ENCODE measurements at places on chromosomes 5 and 9.

DNA sequence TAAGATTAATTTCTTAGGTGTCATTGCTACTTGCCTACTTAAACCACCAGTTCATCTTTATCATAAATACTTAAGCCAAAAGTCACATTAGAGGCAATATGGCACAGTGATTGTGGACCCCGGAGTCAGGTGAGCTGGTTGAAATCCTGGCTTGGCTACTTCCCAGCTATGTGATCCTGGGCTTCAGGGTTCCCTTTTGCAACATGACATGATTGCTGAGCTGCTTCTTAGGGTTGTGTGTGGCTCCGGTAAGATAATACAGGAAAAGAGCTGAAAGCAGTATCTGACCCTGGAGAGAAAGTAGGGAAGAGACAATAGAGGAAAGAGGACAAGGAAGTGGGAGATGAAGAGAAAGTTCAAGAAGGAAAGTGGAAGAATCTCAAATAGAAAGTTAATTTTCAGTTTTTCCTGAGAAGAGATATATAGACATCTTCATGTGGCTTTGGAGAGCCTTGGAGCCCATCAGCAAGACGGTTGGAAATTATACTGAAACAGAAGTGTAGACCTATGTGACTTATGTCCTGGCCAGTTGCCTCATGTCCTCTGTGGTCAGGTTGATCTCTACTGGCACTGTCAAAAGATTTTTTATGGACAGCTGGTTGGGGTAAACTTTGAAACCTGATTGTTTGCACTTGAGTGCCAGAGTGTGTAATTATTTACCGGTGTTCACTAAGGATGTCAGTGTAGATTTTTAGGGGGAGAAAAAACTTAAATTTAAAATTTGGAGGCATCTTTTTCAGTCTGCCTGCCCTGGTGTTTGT is 93.2 kb downstream of the GHR start:
- DNase-seq, result no peak

- peak; percentile 70 for DNase-seq
These were observed 101.0 kb downstream of the TMEM232 start for GRCh38 chr5:110625376-110625999.

DNA sequence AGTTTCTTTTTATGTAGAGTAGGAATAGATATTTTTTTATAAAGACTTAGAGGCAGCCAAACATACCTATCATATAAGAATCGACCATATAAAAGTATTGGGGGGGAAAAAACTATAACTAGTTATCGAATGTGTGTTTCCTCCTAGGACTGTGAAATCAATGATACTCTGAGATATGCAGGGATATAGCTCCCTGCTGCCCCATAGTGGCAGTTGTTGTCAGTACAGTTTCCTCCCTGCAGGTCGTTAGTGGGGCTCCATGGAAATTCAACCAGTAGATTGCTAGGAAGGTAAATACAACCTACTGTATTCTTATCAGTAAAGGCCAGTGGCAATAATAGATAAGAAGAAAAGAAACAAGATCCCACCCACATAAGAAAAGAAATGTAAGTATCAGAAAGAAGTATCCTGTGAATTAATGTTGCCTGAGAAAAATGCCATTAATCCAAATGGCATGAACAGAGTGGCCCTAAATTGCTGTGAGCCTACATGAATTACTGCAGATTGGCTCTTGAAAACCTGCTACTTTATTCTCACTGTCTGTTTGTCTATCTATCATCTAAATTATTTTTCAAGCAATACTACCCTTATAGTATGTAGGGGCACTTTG is 136.9 kb upstream of the FBN2 start:
- peak; percentile 84 for DNase-seq

DNA sequence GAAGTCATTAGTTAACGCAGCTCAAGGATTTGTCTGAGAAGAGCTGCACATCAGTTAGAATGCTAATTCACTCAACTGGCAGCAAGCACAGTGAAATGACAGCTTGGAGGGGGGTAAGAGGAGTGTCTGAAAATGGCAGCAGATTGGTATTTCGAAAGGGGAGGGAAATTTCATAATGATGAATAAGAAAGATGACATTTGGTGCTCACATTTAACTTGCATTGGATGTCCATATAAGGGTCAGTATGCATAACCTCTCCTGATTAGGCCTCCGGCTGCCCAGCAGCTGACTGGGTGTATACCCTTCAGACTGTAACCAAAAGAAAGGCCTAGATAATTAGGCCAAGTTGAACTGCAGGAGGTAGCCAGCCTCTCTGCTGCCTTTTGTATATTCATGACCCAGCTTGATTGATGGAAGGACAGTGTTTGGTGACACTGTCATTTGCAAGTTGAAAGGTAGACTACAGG is 131.0 kb downstream of the PBX3 start:
- no peak for DNase-seq

GRCh38 chr5:139147483-139148087 is 50.6 kb downstream of the SIL1 start:
- no peak for DNase-seq

DNA sequence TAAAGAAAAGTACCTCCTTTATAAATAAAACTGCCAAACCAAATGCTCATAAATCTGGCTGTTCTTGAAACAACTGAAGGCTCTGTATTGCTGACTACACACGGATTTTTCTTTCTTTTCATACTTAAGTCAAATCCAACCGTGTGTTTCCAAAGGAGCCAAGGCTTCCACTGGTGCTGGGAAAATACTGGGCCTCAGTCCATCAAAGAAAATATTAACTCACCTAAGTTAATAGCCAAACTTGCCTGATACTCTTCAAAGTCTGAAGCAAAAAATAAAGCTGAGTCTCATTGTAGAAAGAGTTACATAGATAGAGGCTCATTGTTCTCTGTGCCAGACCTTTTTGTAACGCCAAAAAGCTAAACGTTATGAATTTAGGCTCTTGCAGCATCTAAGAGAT is 350.4 kb upstream of the CDH9 start:
- no peak for DNase-seq

- DNase-seq, result no peak
These were observed 158.9 kb upstream of the EGFLAM start for GRCh38 chr5:38099205-38100168.

DNA sequence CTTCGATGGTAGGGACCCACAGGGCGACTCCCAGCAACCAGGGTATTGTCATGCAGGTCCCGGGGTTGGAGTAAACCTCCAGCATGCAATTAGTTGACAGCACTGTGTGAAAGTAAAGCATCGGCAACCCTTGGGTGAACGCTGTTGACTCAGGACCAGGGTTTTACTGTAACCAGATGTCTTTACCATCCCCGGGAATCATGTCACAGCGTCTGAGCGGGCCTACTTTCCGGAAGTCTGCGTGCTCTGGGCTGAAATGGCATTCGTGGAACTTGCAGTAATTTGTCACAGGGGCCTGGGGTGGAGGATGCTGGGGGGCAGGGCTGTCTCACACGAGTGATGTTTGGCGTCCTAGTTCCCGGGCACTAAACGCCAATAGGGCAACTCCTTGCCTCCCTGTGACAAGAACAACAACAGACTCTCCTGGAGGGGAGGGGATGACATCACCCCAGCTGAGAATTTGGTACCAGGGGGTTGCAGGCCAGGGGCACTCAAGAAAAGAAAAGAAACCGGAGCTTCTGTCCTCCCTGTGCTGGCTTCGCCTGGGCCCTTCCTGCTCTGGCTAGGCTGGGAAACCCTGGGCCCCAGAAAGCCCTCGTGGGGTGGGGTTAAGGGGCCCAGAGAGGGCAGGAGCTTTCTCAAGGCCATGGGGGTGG is 10.1 kb upstream of the UBAC1 start:
- DNase-seq, result no peak

DNA sequence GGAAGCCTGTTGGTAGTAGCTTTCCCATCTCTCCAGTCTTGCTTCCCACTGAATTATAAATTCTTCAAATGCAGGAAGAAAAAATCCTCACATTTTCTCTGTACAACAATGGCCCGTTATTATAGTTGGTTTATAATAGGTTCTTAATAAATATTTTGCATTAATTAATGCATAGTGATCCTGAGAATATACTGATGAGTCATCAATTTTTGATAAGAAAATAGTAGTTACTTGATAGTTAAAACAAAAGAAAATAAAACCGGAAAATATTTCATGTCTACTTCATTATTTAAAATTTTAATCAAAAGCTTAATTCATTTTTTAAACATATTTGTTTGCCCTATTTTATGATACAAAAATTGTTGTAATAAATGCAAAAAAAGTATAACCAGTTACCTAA is 762.6 kb downstream of the BRINP1 start:
- DNase-seq, result no peak

- DNase-seq, result no peak
These were observed 23.3 kb upstream of the COL5A1 start for GRCh38 chr9:134618163-134618832.

DNA sequence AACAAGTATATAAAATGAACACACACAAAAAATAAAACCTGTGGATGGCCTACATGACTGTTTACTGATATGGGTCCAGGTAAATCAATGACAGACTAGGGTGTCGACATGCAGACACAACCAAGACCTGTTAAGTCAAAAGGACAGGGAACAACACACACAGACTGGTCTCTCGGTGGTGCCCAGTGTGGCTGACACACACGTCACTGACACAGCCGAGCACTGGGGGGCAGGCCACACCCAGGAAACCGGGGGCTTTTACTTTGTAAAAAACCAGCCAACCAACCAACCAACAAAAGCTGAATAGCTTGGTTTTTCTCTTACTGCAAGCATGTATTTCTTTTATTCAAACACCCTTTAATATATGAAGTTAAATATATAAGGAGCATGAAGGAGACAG is 5.0 kb downstream of the FAM163B start:
- no peak for DNase-seq

DNA sequence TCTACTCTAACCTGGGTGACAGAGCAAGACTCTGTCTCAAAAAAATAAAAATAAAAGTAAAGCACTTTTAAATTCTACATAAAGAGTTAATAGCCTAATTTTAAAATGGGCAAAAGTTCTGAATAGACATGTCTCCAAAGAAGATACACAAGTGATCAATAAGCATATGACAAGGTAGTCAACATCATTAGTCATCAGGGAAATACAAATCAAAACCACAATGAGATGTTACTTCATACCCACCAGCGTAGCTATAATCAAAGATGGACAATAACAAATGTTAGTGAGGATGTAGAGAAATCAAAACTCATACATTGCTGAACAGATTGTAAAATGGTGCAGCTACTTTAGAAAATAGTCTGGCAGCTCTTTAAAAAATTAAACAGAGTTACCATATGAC is 64.1 kb downstream of the IQGAP2 start:
- DNase-seq, result no peak

DNA sequence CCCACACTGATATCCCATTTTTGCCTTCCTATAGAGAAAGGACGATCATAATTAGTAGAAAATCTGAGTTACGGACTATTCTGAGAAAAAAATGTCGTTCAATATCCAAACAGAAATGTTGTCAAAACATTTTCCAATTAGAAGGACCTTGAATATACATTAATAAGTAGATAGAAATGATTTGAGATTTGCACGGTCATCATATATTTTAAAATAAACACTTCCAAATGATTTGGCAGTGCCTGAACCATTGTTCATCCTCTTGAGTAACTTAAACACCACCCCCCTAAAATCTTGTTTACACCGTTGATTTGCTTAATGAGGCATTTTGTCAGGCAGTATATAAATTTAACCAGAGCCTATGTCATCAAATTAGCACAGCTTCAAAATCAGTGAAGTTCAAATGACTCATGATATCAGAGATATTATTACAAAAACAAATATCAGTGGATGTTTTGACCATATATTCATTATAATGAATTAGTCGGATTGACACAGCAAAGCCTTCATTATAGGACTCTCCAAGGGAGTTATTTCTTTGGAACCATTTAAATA is 105.0 kb downstream of the ACTL7B start:
- DNase-seq, result no peak

DNA sequence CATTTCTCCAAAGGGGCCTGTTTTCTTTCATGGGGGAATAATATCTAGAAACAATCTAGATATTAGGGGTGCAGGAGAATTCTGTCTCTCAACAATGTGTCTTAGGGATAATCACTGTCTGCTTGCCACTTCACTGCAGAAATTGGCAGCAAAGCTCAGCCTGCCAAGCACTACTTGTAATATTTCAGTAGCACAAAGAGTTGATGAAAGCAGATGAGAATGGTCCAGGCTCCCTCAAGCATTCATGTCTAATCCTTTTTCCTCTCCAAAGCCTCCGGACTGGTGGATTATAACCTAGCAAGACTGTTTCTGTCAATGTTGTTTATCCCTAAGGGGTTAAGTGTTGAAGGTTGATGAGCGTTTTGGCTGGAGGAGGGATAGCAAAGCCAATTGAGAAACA is 13.3 kb upstream of the MPDZ start:
- no peak for DNase-seq

GRCh38 chr5:5383461-5383860 is 39.0 kb upstream of the ICE1 start:
- no peak for DNase-seq

DNA sequence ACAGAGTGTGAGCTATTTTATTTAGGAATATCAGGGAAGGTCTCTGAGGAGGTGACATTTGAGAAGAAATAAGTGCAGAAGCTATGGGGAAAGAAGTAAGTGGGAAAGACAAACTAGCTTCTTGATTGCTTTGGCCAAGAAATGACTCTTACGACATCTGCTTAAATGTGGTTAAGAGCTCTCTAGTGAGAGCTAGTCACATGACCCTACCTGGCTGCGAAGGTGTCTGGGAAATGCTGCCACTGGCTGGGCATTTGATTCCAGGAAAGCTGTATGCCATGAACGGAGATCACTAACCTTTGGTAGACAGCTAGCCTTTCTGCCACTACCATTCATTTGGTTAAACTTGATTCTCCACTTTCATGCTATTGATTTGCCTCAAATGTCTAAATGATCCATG is 80.1 kb downstream of the KIAA0825 start:
- no peak for DNase-seq

DNA sequence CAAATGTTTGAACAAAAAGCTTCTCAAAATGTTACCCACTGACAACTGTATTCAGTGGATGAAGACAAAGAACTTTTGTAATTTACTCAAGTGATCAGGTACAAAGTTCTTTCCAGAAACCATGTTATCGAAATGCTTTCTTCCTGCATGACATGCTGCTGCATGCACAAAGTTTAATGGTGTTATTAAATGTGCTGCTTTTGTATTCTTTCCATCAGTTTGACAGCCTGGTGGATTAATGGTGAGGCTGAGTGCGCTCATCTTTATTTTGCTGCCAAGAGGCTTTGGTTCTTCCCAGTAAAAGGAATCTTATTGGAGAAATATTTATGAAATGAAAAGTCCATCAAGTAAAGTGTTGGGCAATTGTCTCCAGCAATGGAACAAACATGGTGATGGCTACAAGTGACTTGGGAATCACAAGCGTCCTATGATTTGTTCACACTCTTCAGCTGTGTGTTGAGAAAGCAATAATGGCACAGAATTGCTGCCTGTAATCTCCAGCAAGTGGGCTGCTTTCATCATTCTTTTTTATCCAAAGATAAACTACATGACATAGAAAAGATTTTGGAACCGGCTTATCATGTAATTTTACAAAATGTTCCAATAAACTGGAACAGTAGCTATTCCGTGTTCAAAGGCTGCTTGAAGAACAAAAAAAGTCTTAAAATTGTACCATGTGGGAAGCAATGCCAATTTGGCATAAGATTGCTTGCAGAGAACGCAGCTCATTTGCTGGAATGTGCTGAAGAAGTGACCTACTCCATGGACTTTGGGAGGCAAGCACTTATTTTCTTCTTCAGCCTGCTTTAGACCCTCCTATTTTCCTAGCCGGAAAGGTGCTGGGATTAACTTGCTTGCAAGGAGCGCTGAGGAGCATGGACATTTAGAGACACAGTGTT is 153.1 kb downstream of the HSD17B3 start:
- DNase-seq, result no peak

- peak; percentile 92 for DNase-seq
These were observed 24.9 kb upstream of the SH3PXD2B start for GRCh38 chr5:172479034-172479783.

GRCh38 chr9:119677811-119678505 is 308.7 kb upstream of the BRINP1 start:
- no peak for DNase-seq

GRCh38 chr9:114621975-114622609 is 11.0 kb downstream of the TMEM268 start:
- DNase-seq, result peak; percentile 63
